ENCODE measurements at places on chromosomes 12 and 14.

DNA sequence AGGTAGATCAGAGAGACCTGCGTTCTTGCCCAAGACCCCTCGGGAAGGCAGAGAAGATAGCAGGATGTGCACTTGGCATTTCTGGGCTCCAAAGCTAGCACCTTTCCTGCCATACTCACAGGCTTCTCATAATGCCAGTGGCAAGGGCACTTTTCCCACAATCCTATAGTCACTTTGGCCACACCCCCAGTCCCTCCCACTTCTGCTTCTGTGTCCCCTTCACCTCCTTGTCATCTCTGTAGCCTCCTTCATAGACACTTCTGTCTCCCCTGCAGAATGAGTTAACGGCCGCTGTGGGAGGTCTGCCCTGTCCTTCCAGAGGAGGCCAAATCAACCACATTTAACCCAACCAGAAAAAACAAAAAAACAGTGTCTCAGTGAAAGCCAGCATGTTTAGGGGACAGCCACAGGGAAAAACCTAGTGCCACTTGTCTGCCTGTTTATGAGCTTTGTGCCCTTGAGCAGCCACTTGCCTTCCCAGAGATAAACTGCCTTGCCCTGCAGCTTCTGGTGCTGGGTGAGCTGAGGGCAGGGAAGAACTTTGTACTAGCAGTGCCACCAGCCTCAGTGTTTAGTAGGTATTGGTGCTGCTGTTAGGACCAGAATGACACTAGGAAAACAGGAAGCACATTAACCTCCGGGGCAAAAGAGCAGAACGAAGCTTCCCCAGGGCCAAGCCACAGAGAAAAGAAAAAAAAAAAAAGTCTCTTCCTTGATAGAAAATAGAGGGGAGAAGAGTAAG, 193.0 kb upstream of the PWP1 start:
- no peak for DNase-seq

DNA sequence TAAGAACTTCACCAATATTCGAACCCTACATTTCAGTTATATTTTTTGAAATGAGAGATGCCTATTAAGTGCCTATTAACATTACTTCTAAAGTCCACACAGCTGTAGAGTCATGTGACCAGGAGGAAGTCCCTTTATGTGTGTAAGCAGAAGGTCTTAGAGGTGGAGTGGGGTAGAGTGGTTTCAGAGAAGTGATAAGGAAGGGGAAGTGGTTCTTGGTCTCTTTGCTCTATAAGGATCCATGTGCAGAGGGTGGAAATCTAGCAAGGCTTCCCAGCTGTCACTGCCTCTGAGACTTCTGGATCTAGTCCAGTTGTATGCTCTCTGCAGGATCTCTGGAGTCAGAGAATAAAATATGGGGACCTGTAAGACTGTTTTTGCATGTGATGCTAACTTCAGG, 673.9 kb downstream of the FLRT2 start:
- DNase-seq = no peak

DNA sequence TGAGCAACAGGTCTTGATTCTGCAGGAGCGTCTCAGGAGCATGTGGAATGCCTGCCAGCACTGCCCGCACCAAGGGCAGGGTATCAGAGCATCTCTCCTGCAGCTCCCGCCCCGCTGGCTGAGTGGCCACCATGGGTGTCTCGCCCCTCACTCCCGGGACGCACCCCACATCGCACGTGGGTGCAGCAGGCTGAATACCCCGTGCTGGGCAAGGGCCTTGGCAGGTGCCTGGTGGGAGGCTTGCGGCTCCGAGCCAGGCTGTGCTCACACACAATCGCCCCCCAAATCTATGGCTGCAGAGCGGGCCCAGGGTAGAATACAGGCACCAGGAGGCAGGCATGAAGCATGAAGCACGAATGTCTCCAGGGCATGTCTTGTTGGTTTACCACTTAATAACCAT, 103.9 kb upstream of the TMEM132D start:
- no peak for DNase-seq

DNA sequence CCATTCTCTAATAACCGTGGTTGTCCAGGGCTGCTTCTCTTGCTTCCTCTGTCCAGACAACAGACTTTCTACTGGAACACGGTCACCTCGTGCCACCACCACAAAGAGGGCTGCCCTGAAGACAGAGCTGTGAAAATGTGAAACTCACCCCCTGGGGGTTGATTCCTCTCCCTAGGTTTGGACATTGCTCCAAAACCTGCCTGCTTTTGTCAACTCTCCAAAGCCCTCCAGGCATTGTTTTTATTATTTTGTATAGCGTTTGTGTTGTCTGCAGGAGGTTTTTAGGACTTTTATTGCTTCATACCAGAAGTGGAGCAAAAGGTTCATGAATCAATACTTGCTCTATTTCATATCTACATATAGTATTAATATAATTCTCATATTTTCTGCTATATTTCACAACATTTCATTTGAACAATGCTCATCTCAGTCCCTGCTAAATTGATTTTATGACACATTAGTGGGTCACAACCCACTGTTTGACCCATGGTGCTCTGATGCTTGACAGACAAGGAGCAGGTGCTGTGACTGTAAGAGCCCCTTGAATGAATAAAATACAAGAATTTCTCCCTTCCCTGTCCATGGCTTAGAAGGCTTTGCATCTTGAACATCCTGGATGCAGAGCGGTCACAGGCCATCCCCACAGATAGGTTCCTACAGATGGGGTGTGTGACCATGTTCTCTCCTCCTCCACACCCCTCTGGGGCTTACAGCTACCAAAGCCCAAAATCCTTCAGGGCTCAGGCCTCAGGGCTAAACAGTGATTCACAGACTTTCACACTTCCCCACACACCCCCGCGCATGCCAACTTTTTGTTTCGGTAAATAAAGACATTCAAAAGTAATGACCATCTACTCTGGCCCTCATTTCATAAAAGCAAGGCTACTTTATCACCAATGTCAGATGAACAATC, 20.6 kb upstream of the EML1 start:
- DNase-seq = no peak

DNA sequence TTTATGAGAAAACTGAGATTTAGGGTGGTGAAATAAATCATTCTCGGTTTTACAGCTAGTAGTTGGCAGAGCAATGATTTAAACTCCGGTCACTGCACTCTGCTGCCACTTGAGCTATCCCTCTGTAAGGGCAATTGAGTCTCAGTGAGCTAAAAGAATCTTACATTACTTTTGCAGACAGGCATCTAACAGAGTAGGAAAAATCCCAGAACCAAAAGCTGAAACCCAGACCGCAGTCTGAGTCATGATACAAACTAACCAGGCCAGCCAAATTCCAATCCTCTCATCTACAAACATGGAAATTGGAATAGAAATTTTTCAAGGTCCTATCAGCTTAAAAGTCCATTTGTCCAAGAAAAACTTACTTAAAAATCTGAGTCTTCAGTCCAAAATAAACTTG, 73.7 kb downstream of the ANKS1B start:
- no peak for DNase-seq

DNA sequence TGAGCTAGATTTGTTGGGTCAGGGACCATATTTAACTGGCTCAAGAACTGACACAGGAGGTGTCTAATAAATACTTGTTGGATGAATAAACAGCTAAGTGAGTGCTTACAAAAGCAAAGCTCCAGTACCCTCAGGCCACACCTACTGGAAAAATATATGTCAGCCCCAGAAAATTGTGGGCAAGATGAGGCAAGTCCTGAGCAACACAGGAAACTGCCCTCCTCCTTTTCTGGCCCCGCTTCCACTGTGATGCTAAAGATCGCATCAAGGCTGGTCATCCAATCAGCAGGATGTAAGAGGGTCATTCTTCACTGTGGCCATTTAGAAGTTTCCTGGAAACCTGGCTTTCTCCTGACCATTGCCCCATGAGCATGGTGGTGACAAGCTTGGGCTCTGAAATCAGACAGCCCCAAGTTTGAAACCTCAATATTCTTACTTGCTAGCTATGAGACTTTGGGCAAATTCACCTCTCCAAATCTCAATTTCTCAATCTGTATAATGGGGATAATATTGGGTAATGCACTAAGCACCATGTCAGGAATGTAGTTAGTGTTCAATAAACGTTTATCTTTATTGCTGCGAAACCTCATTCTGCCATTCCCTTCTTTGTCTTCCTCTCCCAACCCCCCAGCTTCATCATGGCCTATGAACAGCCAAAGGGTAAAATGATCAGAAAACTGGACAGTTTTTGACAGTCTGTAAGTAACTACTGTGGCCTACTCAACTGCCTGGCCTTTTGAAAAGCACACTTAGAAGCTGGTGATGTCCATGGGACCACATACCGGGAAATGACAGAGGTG, 139.3 kb upstream of the PZP start:
- DNase-seq = no peak

GRCh38 chr12:117101953-117102799, 3.0 kb upstream of the TESC start:
- no peak for DNase-seq

DNA sequence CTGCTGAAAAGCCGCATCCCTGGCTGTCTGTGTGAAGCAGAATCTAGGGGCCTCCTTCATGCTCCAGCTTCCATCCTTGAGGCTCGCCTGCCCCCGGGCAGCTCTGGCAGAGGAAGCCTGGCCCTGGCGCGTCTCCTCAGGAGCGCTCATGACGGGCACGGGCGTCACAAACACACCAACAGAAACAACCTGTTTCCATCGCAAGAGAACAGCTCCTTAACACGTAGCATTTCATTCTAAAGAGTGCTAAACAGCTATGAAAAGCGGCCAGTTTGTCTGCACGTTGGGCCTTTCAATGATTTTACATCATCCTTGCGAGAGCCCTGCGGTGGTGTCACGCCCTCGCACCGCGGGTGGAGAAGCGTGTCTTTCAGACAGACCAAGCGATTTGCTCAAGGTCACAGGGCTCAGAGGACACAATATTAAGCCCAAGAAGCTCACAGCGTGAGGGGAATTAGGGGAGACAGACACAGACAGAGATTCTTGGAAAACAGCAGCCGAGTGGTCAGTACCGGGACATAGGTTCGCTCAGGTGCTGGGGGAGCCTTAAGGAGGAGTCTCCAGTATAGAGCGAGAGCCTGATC, 4.9 kb downstream of the ADGRD1 start:
- no peak for DNase-seq

DNA sequence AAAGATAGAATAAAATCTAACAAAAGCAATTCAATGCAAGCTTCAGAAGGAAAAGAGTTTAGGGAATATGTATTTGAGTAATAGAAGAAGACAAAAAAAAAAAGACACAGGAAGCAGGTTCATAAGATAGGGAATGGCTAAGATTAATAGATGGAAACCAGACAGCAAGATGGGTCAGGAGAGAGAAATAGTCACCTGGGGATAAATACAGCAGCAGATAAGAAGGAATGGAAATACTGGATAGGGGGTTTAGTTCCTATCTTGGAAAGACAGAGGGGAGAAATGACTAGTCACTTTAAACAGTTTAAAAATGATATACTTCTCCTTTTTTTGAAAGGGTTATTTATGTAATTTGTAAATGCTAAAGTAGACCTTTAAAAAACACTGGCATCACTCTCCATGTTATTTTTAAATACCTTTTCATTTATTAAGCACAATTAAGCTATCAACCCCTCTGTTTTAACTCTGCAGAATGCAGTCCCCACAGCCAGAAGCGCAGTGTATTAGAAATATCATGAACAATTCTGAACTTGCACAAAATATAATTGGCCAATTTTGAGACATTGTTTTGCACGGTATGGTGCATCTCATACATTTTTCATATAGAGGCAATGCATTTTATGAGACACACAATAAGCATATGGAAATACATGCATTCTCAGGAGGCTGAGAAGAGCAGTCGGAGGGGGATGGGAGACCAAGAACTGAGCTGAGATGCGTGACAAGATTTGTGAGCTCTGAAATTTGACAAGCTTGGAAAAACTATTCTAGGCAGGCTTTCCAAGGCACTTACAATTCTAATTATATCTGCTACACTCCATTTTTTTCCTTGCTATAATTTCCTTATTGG, 303.4 kb upstream of the PRICKLE1 start:
- DNase-seq = no peak

DNA sequence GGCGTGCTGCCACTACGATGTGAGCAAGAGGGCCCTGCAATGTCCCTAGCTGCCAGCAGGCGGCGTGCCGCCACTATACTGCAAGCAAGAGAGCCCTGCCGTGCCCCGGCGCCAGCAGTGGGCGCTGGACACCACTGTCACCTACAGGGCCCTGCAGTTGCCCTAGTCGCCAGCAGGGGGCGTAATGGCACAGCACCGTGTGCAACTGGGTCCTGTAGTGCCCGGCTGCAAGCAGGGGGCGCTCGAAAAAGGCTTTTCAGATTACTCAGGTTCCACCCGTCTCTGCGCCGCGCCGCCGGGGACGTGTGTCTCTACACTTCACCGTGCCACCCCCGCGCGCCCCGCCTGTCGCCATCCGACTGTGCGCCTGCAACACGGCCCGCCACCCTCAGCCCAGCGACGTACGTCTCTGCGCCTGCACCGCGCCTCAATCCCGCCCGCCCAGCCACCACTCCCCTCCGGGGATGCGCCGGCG, 1356.9 kb downstream of the TMEM121 start:
- no peak for DNase-seq

DNA sequence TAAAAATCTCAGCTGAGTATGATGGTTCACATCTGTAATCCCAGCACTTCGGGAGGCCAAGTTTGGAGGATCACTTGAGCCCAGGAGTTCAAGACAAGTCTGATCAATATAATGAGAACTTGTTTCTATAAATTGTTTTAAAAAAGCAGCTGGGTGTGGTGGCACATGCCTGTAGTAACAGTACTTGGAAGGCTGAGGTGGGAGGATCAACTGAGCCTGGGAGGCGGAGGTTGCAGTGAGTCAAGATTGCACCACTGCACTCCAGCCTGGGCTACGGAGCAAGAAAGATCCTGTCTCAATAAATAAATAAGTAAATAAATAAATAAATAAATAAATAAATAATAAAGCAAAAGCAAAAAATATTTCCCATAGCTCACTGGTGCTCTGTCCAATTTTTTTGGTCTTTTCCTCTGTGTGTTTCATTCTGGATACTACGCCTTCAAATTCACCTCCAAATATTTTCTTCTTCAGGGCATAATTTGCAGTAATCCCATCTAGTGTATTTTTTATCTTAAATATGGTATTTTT, 32.7 kb upstream of the SNX6 start:
- DNase-seq = no peak

- no peak for DNase-seq
These were observed 116.4 kb downstream of the NTN4 start for GRCh38 chr12:95674163-95674562.

DNA sequence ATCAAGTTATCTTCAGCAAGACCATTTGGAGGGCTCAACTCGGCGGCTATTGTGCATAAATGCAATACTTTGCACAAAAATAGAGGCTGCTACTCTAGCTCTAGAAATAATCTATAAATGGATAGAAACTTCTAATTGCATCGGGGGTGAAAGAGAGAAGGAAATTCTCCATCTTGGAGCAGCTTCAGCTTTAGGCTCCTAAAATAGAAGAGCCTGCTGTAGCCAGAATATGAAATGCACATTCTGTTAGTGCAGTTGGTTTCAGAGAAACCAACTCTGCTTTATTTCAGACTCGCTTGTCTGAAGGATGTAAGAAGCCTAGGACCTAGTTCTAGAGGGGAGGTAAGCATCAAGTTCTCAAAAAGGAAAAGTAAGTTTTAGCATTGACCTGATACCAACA, 38.1 kb downstream of the SNRPF start:
- DNase-seq = no peak

Data from DMS 273 treated with DMSO at 0.1 percent for 48 hours (cell line).